ENCODE measurements at places on chromosomes 3 and 15.

DNA sequence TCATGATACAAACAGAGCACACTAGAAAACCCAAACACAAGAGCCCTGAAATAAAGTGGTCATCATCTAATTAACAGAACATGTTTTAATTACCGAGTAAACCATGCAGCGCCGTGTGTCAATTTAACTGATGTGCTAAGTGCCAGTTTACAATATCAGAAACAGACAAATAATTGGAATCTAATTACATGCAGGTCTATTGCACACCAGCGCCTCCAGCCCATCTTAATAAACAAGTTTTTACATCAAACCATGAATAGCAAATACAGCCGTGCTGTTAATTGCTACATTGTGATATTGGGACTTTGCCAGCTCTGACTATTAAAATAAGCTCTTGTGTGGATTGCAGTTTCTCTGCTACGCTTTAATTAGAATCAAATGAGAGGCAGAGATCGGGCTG lies 510.2 kb upstream of the MDFIC2 start:
- no peak for DNase-seq

DNA sequence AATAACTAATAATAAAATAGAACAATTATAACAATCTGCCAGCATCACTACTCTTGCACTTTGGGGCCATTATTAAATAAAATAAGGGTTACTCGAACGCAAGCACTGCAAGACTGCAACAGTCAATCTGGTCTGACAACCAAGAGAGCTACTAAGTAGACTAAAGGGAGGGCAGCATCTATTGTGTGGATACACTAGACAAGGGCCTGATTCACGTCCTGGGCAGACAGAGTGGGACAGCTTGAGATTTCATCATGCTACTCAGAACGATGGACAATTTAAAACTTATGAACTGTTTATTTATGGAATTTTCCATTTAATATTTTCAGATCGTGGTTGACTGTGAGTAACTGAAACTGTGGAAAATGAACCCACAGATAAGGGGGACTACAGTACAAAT lies 39.5 kb downstream of the TNIK start:
- no peak for DNase-seq

DNA sequence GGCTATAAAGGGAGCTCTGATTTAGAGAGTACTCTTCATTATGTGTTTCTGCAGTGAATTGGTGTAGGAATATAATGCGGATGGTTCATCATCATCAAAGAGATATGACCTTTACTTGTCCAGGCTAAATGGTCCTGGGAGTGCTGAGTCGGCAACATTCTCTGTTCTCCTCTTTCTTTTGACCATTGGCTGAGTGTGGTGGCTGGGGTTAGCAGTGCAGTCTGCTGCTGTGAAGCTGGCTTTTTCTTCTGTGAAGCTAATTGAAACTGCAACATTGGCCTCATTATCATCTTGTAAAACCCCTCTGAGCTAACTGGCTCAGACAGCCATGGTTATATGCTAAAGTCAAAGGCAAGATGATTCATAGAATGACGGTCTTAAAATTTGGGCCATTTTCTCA lies 83.8 kb downstream of the THRB start:
- DNase-seq, result no peak

DNA sequence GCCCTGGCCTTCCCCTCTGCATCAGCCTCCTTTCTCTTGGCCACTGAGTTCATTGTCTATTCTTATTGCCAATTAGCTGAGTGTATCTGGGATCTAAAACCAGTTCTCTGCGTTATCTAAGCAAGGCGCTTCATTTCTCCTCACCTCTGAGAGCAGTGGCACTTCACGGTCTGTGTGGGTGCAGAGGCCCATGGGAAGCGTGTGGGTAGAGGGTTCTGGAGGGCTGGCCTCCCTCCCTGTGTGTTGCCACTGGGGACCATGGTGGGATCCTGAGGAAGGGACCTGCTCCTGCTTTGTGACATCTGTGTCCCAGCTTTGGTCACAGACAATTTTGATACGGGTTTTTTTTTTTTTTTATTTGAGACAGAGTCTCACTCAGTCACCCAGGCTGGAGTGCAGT lies 32.7 kb downstream of the EDEM1 start:
- no peak for DNase-seq

GRCh38 chr3:39176025-39176714 lies 16.2 kb downstream of the XIRP1 start:
- DNase-seq, result no peak

- DNase-seq, result no peak
Measured at GRCh38 chr3:192892981-192893700, 24.5 kb downstream of the MB21D2 start.

DNA sequence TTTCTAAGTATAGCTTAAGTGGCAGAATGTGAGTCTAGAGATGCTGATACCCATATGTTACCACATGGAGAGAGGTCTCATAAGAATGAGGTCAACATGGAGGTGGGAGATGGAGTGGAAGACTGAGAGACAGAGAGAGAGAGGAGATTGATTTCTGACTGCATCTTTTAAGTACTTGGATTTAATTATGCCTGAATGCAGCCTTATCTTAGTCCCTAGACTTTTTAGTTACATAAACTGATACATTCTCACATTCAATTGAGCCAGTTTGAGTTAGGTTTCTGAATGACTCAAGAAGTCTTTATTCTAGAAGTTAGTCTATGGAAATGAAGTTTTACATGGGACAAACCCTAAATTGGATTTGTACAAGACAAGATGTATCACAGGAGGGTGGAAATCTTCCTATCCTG lies 58.5 kb upstream of the TNFSF10 start:
- DNase-seq, result no peak

DNA sequence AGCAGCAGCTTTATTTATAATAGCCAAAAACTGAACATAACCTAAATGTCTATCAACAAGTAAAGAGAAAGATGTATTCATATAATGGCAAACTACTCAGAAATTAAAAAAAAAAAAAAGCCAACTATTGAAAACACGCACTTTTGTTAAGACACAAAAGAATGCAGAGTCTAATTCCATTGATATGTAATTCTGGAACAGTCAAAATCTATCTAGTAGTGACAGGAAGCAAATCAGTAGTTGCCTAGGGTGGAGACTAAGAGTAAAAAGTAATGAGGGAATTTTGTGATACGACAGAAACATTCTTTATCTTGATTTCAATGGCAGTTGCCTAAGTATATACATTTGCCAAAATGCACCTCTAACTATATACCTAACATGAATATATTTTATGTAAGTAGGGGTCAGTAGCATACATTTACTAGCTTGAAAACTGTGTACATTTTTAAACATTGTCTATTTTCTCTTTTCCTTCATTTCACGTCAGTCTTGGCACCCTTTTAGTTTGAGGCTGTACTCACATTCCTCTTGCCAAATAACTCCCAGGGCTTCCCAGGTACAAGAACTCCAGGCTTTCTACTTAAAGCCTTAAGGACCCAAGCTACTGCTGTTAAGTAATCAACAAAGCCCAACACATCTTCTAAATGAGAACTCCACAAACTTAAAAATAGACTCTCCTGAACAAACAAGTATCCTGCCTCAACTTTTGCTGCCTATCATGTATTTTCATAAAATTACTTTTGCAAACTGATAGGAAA lies 54.7 kb downstream of the ADAM10 start:
- no peak for DNase-seq

GRCh38 chr3:143847787-143848631 lies at the start of gene SLC9A9:
Gene SLC9A9 (minus strand): TSS chr3:143848468. CDS start chr3:143848322, 146 bp downstream.
- DNase-seq, result no peak

DNA sequence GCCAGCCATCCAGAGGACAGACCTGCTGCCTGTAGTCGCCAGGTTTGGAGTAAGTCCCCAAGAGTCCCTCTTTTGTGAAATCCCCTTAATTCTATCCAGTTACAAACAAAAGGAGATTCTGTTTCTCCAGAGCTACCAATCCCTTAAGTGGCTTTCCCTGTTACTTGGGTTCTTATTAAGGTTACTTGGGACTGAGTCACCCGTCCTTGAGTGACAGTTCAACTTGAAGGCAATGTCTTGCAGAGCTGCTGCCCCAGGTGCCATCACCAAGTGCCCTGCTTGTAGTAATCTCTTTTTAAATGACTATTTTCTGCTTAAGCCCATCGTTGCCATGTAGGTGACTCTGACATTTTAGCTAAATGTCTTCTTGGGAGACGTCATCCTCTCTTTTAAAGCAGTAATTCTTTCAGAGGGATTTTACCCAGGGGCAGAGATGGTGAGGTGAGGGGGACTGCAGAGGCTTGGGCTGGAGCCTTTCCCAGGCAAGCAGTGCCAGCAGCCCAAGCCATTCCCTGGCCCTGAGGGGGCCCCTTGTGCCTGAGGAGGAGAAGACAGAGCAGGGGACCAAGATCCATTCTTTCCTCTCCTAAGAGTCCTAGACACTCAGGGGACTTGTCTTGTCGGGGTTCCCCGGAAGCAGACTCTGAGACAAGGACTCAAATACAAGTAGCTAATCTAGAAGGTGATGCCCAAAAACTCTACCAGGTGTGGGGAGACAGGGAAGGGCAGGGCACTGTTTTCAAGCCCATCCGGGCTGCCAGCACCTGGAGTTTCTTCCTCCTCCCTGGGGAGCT lies 253.7 kb downstream of the PLCL2 start:
- no peak for DNase-seq

- no peak for DNase-seq
Measured at GRCh38 chr3:171256445-171257250, 203.6 kb downstream of the TNIK start.

DNA sequence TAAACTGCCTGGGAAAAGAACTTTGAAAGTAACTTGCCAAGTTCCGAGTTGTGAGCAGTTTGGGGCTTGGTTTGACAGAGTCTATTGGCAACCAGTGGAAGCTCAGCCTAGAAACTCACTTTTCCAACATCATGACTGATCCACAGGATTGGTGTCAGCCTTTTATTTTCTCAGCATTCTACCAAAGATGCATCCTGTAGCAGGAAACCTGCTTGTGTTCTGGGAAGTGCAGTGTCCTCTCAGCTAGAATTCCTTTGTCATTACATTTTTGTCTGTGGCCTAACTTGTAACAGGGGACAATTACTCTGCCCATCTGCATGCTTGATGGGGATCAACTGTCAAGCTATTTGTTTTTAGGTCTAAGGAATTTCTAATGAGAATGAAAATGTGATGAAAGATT lies 116.7 kb upstream of the LMOD3 start:
- no peak for DNase-seq

DNA sequence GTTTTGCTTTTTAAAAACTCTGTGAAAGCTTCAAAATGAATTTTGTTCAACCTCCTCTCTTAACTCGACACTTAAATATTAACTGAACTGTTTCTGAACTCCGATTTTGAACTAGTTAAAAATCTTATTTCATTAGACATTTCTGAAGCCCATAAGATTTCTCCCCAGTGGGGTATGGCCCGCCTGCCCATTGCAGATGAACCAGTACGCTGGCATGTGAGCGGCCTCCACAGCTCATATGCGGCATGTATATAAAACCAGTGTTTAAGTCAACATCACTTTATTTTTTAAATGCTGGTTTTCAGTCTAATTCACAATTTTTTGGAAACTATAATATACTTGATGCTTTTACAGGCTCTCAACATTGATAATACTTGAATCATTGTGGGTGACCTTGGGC lies 50.2 kb downstream of the CPN2 start:
- no peak for DNase-seq

GRCh38 chr3:2334921-2335320 lies 236.3 kb downstream of the CNTN4 start:
- no peak for DNase-seq

- DNase-seq, result no peak
Measured at GRCh38 chr3:139263798-139264197, 80.0 kb upstream of the MRPS22 start.

DNA sequence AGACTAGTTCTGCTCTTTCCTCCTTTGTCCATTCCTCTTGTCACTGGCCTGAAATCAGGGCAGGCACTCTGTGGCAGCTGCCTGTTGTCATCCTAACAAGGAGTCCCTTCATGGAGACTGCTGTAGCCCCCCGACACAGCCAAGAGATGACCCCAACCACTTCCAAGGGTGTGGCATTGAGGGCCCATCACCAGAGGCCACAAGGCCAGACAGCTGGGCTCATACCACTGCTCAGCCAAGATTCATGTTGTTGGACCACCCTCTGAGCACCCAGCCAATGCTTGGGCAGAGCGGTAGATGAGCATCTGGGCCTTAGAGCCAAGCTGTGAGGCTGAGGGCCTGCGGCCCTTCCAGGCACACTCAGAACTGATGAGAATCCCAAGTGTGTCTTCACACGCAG lies 85.4 kb downstream of the EPHB1 start:
- no peak for DNase-seq

DNA sequence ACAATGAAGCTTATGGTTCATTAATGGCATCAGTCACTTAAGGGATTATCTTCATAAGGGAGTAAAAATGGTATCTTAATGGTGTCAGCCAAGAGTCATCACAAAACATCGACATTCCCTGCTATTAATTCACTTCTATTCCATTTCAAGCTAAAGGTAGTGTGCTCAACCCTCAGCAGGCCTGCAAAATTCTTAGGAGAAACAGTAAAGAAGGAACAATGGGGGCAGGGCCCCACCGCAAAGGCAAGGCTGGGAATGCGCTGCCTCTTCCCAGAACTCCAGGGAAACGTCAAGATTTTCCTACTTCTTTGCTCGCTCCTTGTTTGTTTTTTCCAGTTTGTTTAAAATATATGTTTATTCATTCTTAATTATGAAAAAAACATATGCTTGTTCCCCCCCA lies 187.3 kb upstream of the TSC22D2 start:
- no peak for DNase-seq

DNA sequence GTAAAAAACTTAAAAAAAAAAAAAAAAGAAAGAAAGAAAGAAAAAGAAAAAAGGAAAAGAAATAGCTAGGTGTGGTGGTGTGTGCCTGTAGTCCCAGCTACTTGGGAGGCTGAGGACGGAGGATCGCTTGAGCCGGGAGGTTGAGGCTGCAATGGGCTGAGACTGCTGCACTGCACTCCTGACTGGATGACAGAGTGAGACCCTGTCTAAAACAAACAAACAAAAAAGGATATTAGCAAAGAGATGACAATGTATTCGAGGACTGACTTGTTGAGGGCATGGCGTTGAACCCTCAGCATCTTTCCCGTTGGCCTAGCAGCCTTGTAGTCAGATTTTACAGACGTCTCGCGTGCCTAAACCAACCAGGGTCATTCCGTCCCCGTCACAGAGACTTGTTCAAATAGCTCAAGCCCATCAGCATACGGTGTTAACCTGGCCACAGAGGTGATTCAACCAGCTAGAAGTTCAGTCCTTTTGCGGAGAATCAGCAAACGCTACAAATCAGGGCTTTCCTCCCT lies 528 bp upstream of the NIT2 start:
- no peak for DNase-seq

GRCh38 chr15:40338041-40338657 lies 2.6 kb downstream of the CCDC9B start:
- peak; percentile 67 for DNase-seq

DNA sequence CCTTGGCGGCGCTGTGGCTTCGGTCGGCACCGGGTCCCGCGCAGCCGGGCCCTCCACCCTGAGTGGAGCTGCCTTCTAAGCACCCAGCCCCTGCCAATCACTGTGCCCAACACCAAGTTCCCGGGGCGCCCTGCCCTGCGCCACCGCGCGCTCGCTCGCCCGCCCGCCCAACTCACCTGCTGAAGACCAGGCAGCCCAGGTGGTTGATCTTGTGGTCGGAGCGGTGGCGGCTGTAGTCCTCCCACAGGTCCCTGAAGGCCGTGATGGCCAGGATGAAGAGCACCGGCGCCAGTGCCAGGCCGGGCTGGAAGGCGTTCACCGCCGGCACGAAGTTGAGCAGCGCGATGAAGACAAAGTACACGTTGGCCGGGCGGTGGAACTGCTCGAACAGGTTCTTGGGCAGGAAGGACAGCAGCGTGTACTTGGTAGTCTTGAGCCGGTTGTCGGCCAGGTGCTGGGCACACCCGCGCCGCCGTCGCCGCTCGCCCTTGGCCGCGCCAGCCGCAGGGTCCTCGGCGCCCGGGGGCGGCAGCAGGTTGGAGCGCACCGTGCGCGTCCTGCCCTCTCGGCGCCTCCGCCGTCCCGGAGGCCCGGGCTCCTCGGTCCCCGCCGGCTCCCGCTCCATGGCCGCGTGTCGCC lies 536 bp downstream of the ATP10A start:
- DNase-seq, result no peak
